Activated CD4-positive, alpha-beta T cell treated with anti-CD3 and anti-CD28 coated beads, Interleukin-2, amount 50 U/mL, for 24 hours (primary cell): ENCODE measurements at places on chromosomes 5 and 9.

DNA sequence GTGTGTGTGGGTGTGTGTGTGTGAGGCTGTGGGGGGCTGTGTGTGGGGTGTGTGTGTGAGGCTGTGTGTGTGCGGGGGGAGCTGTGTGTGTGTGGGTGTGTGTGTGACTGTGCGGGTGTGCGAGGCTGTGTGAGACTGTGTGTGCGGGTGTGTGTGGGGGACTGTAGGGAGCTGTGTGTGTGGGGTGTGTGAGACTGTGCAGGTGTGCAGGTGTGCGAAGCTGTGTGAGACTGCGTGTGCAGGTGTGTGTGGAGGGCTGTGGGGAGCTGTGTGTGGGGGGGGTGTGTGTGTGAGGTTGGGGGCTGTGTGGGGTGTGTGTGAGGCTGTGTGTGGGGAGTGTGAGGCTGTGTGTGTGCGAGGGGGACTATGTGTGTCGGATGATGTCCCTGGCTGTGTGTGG is 23.2 kb downstream of the AHRR start:
- DNase-seq, result no peak

DNA sequence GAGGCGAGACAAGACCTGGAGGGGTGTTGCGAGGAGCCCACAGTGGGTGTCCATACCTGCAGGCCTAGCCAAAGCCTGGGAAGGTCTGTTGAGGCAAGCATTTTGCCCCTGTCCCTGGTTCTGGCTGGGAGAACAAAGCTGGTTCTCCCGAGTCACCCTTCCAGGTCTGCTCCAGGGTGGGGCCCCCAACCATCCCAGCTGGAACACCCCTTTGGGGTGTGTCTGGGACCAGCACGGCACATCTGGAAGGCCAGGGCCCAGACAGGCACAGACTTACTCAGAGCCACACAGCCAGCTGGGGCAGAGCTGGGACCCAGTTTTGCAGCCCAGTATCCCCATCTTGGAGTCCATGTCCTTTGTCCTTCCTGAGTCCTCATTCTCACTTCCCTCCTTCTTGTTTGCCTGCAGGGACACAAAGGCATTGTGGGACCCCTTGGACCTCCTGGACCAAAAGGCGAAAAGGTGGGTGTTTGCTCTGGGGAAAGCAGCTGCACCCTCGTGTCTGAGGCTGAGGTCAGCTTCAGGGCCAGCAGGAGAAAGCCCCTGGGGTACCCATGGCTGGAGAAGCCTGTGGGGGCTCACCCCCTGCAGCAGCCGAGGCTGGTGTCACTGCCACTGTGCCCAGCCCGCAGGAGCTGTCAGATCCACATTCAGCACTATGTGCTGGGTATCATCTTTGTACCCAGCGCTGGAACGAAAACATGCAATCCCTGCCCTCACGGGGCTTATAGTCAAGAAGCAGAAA is 38.4 kb upstream of the ORM1 start:
- no peak for DNase-seq

DNA sequence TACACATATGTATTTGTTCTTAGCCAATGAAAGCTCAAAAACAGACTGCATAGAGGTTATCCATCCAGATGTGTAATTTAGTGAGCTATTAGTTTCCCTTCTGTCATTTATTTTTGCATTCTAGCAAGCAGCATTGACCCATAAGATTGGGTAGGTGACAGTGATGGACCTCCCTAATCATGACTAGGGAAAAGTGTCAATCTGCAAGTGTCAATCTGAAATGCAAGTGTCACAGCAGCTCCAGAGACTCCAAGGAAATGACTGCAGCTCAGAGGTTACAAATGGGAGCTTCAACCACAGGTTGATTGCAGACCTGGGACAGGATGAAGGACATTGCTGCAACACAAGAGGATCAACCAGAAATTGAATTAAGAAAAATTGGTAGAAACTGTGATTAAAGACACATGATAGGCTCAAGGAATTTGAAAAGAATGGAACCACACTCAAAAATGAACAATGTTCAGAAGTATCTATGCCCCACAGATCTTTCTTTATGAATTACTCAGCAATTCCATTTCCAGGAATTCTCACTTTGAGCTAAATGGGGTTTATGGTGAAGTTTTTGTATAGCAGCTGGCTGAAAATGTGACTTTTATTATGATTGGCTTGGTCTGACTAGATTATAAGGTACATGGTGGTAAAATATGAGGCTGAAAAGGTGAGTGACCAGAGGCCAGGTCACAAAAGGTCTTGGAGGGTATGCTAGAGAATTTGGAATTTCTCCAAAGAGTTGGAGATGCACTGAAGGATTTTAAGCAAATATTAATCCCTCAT is 59.6 kb upstream of the HTR4 start:
- DNase-seq, result no peak

DNA sequence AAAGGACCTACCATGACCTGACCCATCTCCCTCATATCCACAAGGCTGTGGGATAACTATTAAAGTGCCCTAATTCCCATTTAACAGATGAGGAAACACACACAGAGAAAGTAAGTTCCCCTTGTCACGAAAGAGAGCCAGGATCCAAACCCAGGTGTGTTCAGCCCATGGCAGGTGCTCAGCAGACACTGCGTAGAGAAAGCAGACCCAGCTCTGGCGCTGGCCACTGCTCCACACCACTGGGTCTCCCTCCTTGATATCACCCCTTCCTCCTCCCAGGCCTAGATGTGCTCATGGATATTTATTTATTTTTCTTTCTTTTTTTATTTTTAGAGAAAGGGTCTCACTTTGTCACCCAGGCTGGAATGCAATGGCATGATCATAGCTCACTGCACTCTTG is 24.0 kb upstream of the CORO2A start:
- DNase-seq, result no peak

- no peak for DNase-seq
These were observed 197.0 kb downstream of the ALDH1A1 start for GRCh38 chr9:72755836-72756235.

DNA sequence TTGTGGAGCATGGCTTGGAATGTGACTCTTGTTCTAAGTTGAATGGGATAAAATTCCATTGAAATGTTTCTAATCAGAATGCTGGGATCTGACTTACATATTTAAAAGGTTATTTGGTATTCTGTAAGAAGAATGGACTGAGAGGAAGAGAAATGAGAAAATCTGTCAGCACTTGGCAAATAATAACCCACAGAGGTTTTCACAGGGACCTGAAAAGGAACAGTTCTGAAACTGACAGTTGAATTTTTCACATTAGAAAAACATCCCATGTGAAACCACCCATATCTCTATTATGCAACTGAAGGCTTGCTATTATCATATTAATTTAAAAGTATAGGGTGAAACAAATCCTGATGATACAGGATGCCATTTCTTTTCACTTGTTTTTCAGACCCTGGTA is 302.7 kb downstream of the EPB41L4A start:
- no peak for DNase-seq

DNA sequence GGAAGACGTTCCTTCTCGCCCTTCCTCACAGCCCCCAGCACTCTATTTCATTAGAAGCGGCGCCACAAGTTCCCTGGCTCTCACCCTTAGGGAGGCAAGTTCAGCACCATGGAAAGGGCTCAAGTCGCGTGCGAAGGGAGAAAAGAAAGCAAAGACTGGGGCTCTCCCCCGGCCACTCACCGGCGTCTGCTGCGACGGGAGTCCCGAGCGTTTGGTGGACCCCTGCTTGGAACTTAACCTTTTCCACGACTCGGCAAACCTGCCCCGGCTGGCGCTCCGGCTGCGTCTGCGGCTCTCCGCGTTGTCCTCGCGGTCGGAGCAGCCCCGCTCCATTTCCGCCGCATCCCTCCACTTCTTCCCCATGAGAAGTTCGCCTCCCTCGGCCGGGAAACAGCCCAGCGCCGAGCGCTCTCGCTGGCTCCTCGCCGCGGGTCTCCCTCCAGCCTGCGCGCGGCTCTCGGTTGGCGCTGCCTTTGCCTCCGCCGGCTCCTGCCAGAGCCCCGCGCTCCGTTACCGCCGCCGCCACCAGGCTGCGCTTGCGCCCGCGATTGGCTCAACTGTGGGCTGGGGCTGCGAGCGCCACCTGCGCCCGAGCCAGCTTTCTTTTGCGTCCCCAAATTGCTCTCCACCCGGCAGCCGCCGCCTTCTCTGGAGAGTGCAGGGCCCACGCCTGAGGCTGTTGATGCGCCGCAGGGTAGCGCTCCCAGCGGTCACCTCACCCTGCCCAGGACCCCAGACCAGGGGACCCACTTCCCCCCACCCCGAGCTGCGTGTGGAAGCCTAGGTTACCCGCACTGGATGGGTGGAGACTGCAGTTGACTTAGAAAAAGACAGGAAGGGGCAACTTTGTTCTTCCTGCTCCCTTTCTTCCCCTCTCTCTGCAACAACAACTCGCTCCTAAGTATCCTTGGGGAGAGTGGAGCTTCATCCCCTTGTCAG is 321.6 kb downstream of the CEMIP2 start:
- no peak for DNase-seq

GRCh38 chr5:40828021-40828631 is 6.9 kb downstream of the RPL37 start:
- DNase-seq, result no peak

- DNase-seq, result no peak
These were observed 204.8 kb upstream of the RASEF start for GRCh38 chr9:83267741-83268140.

- no peak for DNase-seq
These were observed 30.1 kb downstream of the PTPA start for GRCh38 chr9:129141066-129142041.

DNA sequence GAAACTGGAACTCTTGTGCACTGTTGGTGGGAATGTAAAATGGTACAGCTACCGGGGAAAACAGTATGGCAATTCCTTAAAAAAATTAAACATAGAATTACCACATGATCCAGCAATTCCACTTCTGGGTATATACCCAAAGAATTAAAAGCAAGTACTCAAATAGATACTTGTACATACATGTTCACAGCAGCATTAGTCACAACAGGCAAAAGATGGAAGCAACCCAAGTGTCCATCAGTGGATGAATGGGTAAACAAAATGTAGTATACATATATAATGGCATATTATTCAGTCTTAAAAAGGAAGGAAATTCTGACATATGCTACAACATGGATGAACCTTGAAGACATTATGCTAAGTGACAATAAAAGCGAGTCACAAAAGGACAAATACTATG is 7.4 kb upstream of the SLC22A5 start:
- DNase-seq, result no peak

- no peak for DNase-seq
These were observed 218.3 kb downstream of the ADAMTSL1 start for GRCh38 chr9:18692268-18692667.

DNA sequence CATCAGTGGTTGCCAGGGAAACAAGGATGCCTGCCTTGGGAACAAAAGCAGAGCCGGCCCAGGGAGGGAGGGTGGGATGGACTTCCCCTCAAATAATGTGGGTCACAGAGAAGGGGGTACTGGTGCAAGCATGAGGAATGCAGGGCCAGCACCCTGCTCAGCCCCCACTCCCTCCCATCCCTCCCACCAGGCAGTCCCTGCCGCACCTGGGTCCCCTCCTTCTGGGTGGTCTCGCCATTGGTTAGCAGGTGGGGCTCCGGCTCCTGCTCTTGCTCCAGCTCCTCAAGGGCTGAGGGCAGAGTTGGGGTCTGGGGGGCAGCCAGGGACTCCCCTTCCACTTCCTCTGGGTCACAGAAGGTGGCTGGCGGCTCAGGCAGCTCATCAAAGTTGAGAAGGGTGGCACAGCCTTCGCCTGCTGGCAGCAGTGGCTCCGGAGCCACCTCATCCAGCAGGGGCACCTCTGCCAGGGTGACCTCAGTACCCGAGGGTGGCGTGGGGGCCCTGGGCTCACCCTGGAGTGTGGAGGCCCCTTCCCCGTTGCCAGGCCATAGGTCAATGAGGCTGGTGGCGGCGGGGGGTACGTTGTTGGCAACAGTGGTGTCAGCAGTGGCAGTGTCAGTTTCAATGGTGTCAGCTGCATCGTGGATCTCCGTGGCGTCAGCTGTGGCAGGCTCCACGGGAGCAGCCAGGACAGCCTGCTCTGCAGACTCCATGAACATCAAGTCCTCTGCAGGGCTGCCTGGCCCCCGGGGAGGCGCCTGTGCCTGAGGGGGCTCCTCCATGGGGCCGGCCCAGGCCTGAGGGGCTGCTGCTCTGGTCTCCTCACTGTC is 11.5 kb downstream of the PRR7 start:
- DNase-seq, result no peak

DNA sequence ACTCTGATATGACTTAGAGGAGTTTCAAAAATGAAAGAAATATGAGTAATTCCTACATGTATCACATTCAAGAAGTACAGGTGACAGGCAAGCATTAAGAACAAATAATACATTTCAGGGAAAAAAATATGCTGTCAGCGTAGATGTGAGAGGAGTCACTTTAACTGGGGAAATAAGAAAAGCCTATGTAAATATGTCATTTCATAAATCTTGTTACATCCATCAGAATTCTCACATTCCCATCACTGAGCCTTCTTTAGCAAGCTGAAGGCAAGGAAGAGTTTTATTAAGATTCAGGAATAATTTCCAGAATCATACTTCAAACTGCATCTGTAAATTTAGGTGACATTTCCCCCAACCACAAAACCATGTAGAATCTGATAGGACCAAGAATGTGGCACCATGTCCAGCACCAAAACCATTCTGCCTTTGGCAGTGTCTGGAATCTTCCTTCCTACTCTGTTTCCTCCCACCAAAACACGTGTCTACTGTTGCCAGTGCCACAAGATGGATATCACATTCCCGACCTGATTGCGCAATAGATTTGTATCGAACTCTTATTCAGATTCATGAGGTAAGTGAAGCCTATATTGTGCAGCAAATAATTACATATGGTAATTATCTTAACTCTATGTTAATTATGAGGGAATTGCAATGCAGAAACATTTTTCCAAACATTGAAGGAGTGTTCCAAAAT is 690.9 kb downstream of the ISL1 start:
- no peak for DNase-seq

- DNase-seq, result no peak
These were observed 294.3 kb upstream of the HAPLN1 start for GRCh38 chr5:84014966-84015365.

DNA sequence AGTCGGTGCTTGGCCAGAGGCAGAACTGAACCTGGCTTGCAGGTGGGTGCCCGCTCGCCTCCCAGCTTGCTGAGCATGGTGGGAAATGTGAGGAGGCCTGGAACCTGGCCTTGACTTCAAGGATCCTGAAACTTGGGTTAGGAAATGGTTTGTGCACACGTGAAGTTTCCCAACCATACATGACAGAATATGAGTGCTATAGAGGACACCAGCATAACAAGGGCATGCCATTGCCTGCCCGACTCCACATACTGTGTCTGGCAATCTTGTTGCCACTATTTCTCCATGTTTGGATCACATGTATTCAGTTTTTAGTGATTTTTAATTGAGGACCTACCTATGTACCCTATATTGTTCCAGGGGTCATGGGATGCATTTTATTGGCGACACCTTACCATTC is 177.6 kb upstream of the ANKRD55 start:
- DNase-seq, result no peak
